LHCN-M2 (cell line): ENCODE measurements at places on chromosomes 3 and 15.
A peak's percentile ranks its signal among the peaks of the same experiment; 100 is the strongest.

GRCh38 chr3:196431181-196432136, 768 bp downstream of the UBXN7 start:
- peak; percentile 75 for DNase-seq

- DNase-seq = no peak
These were observed 69.7 kb downstream of the WDR76 start for GRCh38 chr15:43896543-43896942.

GRCh38 chr15:26635614-26636013, 137.3 kb downstream of the GABRB3 start:
- DNase-seq = no peak

- DNase-seq = no peak
These were observed 188.0 kb downstream of the PEX5L start for GRCh38 chr3:179848711-179849110.

DNA sequence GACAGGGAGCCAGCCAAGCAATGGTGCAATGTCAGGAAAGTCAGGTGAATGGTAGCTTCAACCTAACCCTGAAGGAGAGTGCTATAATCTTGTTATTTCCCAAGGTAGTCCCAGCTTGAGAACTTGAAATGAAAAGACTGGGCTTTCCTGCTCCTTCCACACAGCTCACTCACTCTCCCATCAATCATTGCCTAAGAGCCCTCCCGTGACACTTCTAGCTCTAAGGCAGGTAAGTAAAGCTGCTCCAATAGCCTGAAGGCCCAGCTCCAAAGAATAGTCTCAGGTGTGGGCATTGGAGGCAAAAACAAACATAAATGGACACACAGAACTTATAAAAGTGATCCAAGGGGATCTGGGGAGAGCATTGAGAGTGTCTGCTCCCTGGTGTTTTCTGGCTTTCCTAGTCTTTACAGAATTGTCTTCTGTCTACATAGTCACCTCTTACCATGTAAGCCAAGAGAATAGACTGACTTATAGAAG, 63.1 kb upstream of the TBC1D5 start:
- no peak for DNase-seq

DNA sequence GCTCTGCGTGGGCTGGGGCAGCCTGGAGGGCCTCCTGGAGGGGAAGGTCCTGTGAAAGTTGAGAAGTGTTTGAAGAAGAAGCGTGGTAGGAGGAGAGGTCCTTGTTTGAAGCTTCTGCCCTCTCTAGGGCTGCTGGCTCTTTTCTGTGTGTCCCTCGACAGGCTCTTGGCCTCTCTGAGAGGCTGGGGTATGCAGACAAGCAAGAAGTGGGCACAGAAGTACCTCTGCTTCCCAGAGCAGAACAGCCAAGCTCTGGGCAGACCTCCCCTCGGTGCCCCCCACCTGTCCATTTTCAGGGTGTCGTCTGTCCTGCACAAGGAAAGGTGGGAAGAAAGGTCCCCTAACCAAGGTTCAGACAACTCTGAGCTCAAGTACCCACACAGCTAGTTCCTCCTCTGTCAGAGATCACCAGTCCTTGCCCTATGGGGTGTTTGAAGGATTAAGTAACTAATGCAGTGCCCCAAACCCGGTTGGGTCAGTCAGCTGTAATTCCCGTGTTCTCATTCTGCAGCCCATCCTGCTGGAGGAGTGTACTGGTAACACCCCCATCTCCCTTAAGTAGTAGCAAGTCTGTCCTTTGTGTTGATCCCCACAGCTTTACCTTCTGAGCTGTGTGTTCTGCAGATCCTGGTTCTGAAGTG, 6.3 kb downstream of the CSK start:
- no peak for DNase-seq

- DNase-seq = peak; percentile 87
These were observed 400.4 kb downstream of the LPP start for GRCh38 chr3:188554404-188554803.

DNA sequence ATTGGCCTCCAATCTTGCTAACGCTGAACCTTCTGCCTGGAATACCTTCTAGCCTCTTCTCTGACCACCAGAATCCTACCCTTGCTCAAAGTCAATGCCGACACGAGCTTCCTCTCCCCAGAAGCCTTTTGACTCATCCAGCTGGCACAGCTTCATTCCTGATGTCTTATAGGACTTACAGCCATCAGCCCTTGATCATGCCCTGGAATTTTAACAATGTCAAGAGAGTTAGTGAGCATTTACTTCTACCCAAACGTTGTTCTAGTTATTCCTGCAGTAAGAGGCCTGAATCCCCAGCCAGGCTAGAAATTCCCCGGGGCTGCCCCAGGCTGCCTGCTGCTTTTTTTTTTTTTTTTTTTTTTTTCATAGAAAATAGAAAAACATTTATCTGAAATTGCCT, 3.9 kb downstream of the CYP1A2 start:
- DNase-seq = peak; percentile 36

DNA sequence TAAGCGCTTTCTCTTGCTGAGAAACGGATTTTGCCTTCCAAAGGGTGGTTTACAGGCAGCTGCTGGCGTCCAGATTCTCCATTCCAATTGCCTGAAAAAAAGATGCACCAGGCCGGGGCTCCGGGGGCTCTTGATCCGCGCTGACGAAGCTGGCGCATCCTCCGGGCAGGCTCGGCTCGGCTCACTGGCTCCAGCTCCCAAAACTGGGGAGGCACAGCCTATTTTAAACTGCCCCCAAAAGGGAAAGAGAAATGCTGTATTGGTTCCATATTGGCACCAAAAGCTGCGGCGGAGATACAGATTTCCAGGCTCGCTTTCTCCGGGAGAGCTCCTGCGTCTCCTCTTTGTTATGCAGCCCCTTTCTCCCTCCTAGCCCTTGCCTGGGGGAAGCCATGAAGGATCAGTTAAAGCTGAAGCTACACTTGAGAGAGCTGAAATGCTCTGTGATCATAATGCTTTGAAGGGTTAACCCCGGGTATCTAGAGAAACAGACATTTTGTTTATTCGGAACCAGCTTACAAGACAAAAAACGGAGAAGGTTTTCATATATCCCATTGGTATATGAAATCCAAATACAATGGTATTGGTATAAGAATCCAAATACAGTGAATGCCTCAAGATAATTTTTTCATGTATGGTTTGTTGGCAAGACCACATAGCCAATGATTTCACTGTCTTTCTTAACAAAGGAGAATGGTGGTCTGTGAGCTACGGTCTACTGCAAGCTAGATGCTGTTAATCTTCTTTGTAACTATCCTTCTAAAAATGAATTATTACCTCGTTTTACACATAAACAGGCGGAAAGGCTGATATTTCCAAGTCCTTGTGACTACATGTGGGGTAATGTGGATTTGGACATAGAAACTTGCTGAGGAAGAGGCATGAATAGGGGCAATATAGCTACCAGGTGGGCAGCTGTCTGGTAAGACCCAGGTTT, 693 bp downstream of the CD200 start:
- no peak for DNase-seq

DNA sequence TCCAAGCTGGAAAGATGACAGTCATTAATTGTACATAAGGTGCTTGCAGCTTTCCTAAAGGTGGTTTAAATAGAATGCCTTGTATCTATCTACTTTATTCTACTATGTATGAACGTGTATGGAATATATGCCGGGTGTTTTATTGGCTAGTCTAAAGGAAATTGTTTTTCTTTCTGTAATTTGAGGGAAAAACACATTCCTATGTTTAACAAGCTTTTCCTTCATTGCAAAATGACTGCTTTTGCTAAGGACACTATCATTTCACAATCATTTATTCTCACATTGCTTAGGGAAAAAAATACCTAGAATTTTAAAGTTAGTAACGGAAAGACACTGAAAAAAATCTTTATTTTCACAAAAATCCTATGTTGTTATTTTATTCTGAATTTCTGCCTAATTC, 141.7 kb downstream of the WDR76 start:
- DNase-seq = no peak

- DNase-seq = no peak
These were observed 340.3 kb upstream of the TBL1XR1 start for GRCh38 chr3:177537612-177538011.

GRCh38 chr3:99410789-99411311, 227.5 kb upstream of the COL8A1 start:
- peak; percentile 89 for DNase-seq

GRCh38 chr3:166889241-166889640, 490.9 kb downstream of the ZBBX start:
- no peak for DNase-seq

GRCh38 chr15:99014803-99015697, 7.5 kb upstream of the PGPEP1L start:
- peak; percentile 22 for DNase-seq

DNA sequence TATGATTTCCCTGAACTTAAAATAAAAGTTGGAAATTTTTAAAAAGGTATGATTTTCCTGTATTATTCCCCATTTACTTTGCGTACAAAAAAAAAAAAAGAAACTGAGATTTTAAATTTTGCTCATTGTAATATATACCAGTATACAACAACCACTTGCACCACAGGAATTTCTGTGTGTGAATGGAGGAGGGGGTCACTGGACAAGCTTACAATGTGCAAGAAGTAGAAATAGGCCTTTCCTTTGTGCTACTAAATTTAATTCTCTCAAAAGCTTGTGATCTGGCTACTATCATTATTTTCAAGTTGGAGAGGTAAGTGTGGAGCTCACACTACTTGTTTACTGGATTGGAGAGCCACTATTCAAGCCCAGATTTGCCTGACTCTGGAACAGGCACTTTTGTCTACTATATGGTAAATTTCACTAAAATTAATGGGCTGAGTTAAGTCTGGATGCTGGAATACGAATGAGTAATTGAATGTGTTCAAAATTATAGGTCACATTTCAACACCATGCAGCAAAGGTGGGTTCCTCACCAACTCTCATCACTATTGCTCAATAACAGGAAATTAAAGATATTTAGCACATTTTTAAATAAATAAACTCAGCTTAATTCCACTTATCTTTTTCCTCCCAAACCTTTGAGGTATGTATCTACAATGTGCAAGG, 148.0 kb upstream of the MBNL1 start:
- DNase-seq = peak; percentile 29

DNA sequence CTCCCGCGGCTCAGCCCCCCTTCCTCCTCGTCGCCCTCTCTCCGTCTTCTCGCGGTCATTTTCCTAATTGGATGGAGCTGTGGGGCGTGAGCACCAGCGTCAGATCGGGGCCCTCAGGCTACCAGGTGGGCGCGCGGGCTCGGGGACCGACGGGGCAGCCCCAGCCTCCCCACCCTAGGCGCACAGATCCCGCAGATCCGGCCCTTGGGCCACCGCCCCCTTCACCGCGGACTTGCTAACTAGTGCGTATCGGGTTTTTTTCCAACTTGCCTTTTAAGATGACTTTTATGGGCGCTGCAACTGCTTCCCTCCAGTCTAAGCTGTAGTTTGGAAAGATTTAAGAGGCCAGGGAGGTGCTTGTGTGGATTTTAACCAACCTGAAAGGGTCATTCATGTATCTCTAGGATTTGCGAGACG, 1.3 kb downstream of the ZNF710 start:
- DNase-seq = peak; percentile 42

DNA sequence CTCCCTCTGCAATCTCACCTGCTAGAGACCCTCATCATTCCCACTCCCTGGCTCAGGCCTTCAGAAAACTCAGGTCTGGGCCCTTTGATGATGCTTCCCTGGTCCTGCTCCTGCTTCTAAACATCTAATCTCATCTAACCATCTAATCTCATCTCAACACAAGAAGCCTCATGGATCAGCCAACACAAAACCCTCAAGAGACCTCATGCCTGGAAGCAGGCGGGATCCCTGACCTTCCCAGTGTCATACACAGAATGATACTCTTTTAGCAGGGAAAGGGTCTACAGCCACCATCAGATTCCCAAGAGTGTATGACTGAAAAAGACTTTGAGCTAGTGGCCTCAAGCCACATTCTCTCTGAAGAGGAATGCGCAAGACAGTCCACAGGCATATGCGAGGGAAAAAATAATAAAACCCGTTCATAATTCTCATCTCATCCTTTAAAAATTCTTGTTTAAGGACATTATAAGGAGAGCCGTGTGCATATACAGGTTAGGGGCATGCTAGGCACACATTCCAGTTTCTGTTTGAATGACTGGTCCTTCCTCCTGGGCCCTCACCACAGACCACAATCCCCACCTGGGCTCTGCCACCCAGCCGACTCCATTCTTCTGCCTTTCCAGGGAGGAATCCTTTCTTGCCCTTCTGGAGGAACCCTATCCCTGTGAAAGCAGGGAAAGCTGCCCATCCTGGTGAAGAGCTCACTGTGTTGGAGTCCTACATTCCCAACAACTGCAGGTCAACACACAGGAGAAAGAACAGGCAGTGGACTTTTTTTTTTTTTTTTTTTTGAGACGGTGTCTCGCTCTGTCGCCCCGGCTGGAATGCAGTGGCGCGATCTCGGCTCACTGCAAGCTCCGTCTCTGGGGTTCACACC, 2.2 kb downstream of the ZXDC start:
- no peak for DNase-seq

GRCh38 chr15:54518156-54518882, 540.1 kb downstream of the UNC13C start:
- DNase-seq = no peak

GRCh38 chr3:127612966-127613365, 14.8 kb downstream of the MCM2 start:
- DNase-seq = no peak

DNA sequence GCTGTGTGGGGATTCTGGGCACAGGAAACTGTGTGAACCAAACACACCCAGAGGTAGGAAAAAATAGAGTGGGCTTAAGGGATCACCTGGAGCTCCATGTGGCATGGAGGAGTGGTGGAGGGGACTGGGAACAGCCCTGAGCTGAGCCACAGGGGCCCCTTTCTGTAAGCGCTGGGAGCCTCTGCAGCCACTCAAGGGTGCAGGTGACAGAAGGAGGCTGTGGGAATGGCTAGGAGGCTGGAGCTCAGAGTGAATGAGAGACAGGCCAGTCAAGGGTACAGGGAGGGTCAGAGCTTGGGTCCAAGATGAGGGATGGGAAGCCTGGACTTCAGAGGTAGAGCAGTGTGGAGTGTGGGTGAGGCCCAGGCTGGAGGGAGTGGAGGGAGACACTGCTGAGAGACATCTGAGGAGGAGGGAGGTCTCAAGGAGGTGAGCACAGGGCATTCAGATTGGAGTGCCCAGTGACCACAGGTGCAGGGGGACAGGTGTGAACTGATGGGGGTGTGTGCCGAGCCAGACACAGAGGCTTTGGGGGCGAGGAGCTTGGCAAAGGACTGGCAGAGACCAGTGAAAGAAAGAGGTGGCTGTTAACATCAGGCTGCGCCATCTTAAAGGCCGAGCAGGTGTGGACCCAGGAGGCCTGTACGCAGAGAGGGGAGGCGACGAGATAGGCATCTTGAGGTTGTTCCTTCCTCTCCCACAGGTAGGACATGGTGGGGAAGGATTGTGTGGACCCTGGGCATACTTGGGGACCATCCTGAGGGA, 56.8 kb downstream of the FGD5 start:
- DNase-seq = no peak

DNA sequence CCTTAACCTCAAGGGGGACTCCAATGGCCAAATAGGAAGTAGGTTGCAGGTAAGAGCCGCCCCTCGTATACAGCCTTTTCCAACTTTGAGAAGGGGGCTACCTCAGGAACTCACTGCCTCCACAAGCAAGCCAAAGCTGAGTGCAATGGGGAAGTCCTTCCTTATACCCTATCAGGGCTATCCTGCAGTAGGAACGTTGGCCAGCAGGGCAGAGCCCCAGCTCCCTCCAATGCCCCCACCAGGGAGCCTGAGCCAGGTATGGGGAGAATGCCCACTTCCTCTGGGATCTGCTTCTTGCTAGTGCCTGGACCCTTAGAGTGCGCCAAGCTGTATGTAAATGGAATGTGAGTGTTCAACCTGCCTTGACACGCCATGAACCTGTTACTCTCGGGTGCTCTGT, 16.3 kb downstream of the CACNA2D2 start:
- no peak for DNase-seq
